Mucosa of gallbladder (tissue), 1 donor: ENCODE measurements at places on chromosomes 4 and X. TPM values are rescaled to one million over a fixed set of nuclear protein-coding genes. Genes with fewer than 3 reads are reported as not detected.

- DNase-seq, result no peak
Observed at GRCh38 chr4:73577371-73577770, 42.9 kb downstream of the RASSF6 start.

DNA sequence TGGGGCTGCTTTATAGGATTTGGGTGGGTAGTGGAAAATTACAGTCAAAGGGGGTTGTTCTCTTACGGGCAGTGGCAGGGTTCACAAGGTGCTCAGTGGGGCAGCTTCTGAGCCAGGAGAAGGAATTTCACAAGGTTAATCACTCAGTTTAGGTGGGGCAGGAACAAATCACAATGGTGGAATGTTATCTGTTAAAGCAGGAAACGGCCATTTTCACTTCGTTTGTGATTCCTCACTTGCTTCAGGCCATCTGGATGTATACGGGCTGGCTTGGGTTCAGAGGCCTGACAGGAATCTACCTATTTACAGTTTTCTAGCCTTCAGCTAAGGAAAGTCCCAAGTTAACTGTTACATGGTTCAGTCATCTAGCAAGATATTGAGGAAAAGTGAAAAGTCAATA, 1003.5 kb downstream of the STPG2 start:
- DNase-seq, result no peak

DNA sequence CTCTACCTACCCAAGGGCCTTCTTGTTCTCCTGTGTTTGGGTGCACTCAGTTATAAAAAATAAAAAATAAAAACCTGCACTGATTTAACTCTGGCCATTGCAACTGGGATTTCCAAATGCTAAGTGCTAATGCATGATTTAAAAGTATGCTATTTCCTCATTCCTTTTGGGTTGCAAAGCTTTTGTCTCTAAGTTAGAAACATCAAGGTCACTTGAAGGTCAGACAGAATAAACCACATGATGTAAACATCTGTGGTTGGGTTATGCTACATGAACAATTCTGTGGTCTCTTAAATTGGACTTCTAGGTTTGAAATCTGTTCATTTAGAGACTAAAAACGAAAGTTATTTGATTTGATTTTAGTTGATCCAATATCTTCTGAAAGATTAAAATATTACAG, 1547.4 kb upstream of the TENM3 start:
- no peak for DNase-seq

- no peak for DNase-seq
Observed at GRCh38 chrX:139382529-139382928, 148.0 kb upstream of the F9 start.

DNA sequence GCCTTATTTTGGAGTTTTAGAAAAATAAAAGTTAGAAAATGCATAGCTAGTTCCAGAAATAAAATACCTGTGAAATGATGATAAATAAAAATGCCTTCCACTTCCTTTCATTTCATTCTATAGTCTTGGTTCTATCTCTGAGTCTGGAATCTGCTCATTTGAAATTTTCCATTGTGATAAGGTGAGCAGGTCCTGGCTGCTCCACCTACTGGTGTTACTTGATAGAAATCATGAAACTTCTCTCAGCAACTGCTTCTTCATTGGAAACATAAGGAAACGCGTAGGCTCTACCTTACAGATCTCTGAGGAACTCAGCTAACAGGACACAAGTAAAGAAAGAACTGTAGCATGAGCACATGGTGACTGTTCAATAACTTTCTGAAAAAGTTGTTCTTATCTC, 141.8 kb downstream of the DCHS2 start:
- no peak for DNase-seq

DNA sequence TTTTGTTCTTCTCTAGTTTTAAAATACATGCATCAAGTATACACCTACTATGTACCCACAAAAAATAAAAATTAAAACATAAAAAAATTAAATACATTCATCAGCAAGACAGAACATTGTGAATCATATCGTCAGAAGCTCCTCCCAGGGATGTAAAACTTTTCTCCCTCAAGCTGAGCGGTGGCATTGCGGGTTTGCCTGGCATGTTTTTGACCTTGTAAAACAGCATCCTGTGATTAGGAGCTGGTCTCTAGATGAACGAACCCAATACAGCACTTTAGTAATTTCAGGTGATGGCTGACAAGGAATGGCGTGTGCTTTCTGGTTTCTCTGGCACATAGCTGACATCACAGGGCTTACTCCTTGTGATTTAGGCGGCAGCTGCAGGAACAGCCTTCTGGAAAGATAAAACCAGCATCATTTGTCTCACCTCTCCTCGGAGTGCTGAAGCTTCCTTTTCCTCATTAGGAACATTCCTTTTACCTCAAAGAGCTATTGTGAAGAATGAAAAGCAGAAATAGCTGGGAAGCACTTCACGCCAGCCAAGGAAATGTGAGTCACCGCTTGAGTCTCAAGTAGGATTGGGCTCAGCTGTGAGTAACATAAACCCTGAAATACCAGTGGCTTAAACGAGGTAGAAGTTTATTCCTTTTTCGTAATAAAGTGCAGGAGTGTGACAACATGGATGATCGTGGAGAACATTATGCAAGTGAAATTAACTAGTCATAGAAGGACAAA, 44.3 kb downstream of the NYX start:
- no peak for DNase-seq

- DNase-seq, result no peak
Observed at GRCh38 chr4:123235431-123235830, 161.2 kb upstream of the SPRY1 start.

- no peak for DNase-seq
Observed at GRCh38 chr4:7679406-7680040, 244.8 kb upstream of the PSAPL1 start.

DNA sequence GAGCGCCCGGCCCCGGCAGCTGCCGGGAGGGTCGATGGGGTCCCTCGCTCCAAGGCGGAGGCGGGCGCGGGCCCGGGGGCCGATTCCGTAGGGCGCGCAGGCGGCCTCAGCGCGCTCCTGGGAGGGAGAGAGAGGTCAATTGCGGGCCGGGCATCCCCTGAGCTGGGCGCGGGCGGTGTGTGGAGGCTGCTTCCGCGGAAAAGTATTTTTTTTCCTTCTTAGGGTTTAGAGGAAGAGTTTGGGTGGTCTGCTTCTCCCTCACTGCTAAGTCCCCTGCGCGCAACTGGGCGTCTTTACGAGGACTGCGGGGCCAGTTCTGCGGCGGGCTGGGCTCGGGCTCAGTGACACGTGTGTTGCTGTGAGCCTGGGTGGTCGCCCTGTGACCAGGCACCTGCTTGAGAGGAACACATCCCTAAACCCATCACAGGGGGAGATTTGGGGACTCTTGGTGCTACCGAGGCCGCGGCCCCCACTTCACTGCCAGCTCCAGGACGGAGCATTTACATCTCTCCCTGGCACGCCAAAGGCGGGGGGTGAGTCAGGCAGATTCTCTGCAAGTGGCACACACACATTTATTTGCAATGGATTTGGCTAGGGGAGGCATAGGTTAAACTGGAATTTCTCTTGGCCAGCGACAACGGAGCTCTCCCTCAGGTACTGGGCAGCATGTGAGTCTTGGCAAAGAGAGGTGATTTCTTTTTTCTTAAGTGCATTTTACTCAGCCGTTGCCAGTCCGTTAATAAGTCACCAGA, 151.2 kb upstream of the SLC4A4 start:
- peak; percentile 55 for DNase-seq

DNA sequence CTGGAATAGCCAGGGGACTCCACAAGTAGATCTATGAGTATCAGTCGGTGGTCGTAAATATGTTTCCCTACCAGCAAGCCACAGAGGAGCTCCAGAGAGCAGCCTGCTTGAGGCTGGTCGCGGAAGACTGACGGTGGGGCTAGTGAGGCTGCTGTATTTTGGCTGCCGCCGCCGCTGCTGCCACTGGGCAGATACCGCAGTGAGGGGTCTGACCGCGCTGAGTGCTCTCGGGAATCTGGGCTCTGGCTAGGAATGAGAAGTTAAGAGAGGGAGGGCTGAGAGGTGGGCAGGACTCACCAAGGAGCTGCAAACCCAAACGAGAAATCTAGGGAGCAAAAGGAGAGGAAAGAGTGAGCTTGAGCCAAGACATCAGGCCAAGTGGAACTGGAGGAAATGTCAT, at the start of gene EXOC1L:
TSS of gene EXOC1L (plus strand) at position 157 of the 400 bp plus-strand sequence. CDS start at position 394, 237 bp downstream.
- DNase-seq, result no peak

DNA sequence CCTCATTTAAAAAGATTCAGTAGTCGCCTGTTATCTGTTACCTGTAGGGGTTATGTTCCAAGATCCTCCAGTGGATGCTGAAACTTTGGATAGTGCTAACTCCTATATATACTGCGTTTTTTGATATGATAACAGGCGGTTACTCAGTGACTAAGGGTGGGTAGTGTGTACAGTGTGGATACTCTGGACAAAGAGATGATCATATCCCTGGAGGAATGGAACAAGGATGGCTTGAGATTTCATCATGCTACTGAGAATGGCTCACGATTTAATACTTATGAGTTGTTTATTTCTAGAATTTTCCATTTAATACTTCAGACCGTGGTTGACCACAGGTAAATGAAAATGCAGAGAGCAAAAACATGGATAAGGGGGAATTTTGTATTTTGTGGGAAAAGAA, 21.5 kb downstream of the FAM47E start:
- no peak for DNase-seq

DNA sequence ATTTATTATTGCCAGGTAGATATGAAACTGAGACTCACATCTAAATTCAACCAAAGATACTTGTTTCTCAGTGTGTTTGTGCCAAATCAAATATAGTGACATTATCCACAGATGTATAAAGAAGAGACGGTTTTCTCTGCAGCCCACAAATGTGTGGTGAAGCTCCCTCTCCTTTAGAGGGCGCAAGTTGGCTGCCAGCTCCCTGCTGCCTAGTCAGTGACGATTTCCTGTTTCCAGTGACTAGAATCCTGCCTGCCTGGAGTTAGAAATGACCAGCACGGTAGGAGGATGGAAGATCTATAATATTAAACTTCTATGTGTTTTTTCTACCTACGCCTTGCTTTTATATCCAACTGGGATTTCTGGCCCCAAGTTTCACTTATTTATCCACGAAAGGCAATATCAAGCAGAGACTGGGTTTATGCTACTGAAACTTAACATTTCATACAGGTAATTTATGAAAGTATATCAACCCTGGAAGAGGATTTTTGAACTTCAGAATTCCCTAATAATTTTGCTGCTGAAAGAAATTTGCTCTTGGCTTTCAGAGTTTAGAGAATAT, 1793.7 kb upstream of the TENM3 start:
- no peak for DNase-seq

DNA sequence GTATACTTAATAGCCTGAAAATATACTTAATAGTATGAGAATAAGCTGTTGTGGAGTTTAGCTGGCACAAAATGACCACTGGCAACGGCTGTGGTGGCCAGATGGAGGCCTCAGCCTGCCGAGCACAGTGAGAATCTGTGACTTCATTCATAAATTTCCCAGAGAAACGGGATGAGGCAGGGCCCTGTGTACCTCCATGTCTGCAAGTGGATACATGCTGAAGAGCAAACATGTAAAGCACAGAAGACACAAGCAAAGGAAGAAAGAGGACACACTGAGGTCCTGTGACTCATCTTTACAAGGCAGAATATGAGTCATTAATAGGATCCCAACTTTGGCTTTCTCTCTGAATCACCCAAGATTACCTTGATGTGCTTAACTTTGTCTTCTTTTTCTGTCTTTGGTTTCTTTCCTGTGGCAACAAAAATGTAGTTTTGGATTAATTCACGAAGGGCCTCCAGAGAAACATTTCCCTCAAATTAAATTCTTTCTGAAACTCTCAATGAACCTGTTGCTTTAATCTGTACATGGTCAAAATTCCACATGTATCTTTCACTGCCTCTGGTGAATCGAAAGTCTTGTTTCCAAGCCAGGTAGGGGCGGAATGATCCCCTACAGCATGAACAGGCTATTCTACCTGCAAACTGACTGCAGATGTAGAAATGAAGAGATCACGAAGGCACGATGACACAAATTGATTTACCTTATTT, 56.4 kb downstream of the IRF2 start:
- no peak for DNase-seq

DNA sequence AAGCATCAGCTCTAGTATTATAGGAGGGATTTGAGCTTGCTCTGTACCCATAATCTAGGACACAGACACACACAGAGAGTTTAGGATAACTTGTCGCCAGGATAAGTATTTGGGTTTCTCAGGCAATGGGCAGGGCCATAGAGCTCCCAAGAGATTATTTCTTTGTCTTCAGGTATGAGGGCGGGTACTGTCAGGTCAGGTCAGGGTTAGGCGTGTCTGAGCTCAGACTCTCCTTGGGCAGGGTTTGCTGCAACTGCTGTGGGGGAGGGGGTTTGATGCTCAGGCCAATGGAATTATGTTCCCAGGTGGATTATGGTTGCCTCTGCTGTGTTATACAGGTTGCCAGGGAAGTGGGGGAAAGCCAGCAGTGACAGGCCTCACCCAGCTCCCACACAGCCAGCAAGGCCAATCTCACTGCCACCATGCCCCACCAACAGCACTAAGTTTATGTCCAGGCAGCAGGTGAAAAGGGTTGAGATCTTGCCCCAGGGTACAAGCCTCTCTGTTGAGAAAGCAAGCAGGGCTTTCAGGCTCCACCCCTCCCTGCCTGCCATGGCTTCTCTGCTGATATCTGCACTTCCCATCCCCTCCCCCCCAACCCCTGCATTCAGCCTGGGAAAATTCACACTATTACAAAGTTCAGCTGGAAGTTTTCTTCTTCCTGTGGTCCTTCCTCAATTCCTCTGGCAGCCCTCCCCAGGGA, 101.3 kb downstream of the RRAGB start:
- no peak for DNase-seq

DNA sequence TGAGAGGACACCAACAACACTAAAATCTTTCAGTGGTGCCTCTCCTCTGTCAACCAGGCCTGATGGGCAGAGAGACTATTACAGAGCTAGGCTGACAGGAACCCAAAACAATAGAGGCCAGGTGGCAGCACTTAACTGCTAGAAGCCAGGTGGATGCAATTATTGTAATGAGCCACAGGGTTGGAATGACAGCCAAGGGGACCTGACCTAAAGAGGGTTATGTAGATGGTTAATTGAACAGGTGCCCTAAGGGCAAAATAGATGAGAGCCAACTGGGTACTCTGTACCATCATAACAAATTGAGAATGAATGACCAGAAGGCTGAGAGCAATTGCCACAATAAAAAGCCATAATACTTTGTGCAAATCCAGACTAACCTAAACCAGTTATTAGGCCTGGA, 24.7 kb upstream of the FRAS1 start:
- no peak for DNase-seq

- no peak for DNase-seq
Observed at GRCh38 chr4:40586729-40587128, 42.9 kb downstream of the RBM47 start.

DNA sequence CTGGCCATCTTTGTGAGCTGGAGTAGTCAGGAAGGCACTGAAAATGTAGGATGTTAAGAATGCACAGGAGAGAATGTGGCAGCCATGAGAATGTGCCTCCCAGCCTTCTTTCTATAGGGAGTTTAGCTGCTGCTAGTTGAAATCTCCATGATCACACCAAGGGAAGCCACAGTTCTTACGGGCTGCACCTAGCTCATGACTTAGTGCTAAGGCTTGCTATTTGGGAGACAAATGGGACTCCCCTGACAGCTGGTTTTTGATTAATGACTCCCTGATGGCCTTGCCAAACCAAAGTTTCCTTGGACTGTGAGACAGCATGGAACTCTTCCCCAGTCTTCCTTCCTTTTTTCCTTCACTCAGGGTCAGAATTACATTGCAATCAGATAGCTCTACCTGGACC, 9.2 kb downstream of the CTSO start:
- DNase-seq, result no peak

GRCh38 chrX:46757593-46757992, 1.3 kb downstream of the SLC9A7 start:
- DNase-seq, result no peak

PPP1R2C gene
- not detected for total RNA-seq

PLXNA3 gene
- total RNA-seq, result 75.6 TPM

RTL3 gene
- total RNA-seq, result not detected

LRCH2 gene
- 3.9 TPM for total RNA-seq

HSFX1 gene
- total RNA-seq, result 0.98 TPM

MAGEA11 gene
- total RNA-seq, result not detected

TMEM154 gene
- 2.2 TPM for total RNA-seq

NHS gene
- 5.6 TPM for total RNA-seq

MAGEA9B gene
- total RNA-seq, result not detected
